ENCODE measurements at places on chromosomes 7 and 10. TPM values are rescaled to one million over a fixed set of nuclear protein-coding genes. Genes with fewer than 3 reads are reported as not detected.

The UBE2D4 gene
- 14.3 TPM for total RNA-seq

The C10orf67 gene
- 1.2 TPM for total RNA-seq

The GPR85 gene
- total RNA-seq, result 106 TPM

The CCDC172 gene
- total RNA-seq, result not detected

The TYW1B gene
- total RNA-seq, result 2.8 TPM

All from diencephalon (tissue), 1 donor.